ENCODE measurements at places on chromosomes 11 and 22.

- no peak for DNase-seq
These were observed 61.5 kb upstream of the NECTIN1 start for GRCh38 chr11:119790476-119790875.

DNA sequence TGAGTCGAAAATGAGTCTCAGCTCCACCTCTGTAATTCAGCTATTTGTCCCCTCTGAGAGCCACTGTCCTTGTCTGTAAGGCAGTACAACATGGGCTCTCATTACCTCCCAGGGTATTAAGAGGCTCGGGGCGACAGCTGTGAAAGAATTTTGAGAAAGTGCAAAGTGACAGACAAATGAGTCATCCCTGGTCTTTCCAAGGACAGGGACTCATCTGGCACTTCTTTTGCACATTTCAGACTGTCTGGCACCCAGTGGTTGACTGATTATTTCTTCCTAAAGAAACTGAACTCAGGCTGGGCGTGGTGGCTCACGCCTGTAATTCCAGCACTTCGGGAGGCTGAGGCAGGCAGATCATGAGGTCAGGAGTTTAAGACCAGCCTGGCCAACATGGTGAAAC, 62.1 kb upstream of the ARFGAP3 start:
- DNase-seq = no peak

DNA sequence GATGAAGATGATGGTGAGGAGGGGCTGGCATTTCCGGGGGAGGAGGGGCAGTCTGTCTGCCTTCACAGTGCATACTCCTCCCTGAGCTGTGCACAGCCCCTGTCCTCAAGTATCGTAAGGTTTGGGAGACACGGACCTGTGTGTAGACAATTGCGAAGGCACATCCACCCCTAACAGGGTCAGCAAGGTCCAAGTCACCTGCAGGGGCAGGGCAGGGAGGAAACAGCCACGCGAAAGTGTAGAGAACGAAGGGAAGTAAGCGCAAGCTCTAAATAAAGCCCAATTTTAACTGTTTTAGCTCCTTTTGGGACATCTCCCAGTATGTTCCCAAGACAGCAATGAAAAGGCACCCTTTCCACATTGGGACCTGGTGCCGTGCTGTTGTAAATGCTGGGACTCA, 448.2 kb downstream of the TBC1D22A start:
- DNase-seq = no peak

DNA sequence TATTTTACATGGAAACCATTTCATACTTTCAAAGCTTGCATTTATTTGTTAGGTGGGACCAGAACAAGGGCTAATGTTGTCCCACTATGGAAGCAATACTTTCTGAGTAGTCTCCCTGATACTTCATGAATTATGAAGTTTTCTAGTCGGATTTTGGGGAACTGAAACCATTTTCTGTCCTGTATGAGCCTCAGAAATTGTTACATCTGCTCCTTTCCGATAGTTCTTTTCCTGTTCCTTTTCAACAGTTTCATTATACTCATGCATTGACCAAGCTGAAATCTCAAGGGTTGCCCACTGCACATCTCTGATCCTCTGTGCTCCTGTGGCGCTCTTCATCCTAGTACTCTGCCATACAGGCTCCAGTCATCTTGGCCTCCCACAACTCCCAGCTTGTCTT, 31.5 kb upstream of the GLYATL1 start:
- DNase-seq = no peak

GRCh38 chr22:45335021-45335818, 25.5 kb downstream of the FAM118A start:
- no peak for DNase-seq

- DNase-seq = no peak
These were observed 38.0 kb upstream of the CDON start for GRCh38 chr11:126100716-126101115.

DNA sequence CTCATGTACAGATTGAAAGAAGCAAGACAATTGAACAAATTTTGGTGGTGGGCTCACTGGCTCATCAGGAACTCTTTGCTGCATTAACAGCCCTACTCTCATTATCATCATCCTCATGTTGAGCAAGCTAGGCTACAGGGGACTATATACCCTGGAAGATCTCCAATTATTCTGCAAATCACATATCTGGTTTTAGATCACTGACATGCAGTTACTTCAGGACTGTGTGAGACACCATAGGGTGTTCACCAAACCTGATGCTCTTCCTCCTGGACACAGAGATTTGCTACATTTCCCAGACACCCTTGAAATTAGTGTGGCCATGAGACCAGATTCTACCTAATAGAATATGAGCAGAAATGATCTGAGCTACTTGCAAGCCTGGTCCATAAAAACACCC, 23.0 kb upstream of the ME3 start:
- DNase-seq = no peak

- no peak for DNase-seq
These were observed 295.3 kb upstream of the CNTN5 start for GRCh38 chr11:98725471-98725870.

GRCh38 chr11:102762361-102762767, 18.1 kb downstream of the MMP10 start:
- no peak for DNase-seq

- no peak for DNase-seq
These were observed at the start of gene SHISAL1 for GRCh38 chr22:44312766-44313165. TSS of gene SHISAL1 (minus strand) at chr22:44312951. CDS start at chr22:44300945, 12,006 bp downstream.
